Naive thymus-derived CD4-positive, alpha-beta T cell (primary cell): ENCODE measurements at places on chromosomes 6 and 20.
A peak's percentile ranks its signal among the peaks of the same experiment; 100 is the strongest.

DNA sequence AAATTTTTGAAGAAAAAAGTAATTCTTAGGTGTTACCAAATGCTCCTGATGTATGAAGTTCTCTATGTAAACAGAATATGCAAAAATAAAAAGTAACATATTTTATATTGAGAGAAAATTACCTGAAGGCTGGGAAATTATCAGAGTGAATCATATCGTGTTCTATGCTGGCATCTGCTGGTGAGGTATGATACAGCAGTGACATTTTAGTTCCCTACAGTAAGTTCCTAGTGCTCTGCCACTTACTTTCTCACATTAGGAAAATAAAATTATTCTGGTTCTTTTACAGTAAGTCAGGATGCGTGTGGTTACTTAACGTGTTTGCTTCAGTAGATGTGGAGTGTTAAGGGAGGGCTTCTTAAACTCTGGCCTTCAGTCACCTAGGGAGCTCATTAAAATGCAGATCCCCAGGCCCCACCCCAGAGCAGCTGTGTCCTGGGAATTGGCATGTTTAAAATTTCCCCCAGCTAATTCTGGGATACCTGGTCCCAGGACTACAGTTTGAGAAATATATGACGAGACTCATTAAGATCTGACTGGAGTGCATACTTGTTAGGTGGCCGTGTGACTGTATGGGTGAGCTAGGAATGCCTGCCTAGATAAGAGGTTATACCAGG, 3.2 kb downstream of the ACTR5 start:
- H3K4me3 ChIP-seq, result no peak overlapping the region
- peaks cover 13% of the 10 kb centered on the region for H3K4me1 ChIP-seq
- peak; percentile 41 for DNase-seq
- no peak overlapping the region for H3K27ac ChIP-seq

DNA sequence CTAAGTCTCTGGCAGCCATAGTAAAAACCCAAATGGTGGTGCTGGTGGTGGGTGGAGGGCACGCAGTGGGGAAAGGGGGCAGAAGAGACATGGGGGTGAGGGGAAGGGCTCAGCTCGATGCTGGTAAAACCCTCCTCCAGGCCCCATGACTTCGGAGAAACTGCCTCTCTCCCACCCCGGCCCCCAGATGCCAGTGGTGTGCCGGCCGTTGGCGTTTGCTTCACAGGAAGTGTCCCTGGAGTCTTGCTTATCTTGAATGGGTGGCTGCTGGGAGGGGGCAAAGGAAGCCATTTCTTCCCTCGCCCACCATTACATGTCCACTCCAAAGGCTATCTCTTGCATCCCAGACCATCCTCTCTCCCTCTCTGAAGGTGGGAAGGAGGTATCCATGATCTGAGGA, 25.4 kb downstream of the VEGFA start:
- H3K4me3 ChIP-seq, result no peak overlapping the region
- H3K36me3 ChIP-seq, result no peaks in the 10 kb centered on the region
- no peaks in the 10 kb centered on the region for H3K4me1 ChIP-seq
- H3K27me3 ChIP-seq, result no peaks in the 10 kb centered on the region

DNA sequence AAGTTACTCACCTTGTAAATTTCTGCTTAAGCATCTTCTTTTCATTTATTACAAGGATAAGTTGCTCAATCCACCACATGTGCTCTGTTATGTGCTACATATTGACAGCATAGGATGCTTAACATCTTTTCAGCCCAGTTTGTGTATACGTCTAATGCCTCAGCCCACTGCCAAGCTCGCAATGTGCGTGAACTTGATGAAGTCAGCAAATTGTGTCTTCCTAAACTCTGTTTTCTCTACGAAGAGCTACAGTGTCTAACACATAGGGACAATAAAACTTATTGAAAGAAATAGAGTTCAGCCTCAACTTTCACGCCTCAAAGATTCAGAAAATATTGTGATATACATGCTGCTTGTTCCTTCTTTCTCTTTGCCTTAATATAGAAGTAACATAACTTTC, 500.0 kb downstream of the TFAP2B start:
- no peak overlapping the region for H3K4me3 ChIP-seq
- no peak overlapping the region for H3K27ac ChIP-seq
- no peaks in the 10 kb centered on the region for H3K4me1 ChIP-seq
- no peaks in the 10 kb centered on the region for H3K36me3 ChIP-seq
- DNase-seq, result no peak

GRCh38 chr6:111799576-111800258, 73.5 kb downstream of the FYN start:
- H3K27ac ChIP-seq, result no peak overlapping the region
- peaks cover 14% of the 10 kb centered on the region for H3K36me3 ChIP-seq
- H3K4me1 ChIP-seq, result peaks cover 52% of the 10 kb centered on the region
- no peaks in the 10 kb centered on the region for H3K27me3 ChIP-seq
- H3K4me3 ChIP-seq, result no peak overlapping the region

DNA sequence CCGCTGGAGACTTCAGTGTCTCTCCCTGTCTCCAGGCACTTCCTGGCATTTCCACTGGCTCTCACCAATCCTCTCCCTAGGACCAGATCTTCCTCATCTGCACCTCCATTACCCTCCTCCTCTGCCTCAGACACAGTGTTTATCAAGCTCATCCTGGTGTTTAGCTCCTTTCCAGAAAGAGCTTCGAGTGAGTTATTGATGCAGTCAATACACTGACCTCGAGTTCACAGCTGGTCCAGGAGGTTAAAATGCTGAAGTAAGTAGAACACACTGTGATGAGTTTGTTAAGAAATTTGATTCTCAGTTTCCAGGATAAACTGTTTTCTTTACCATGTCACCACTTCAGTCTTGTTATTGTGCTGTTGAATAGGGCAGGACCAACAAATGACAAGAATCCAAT, 42.1 kb upstream of the ARMC2 start:
- H3K27me3 ChIP-seq, result no peaks in the 10 kb centered on the region
- no peaks in the 10 kb centered on the region for H3K36me3 ChIP-seq
- no peak overlapping the region for H3K27ac ChIP-seq
- no peaks in the 10 kb centered on the region for H3K4me1 ChIP-seq
- DNase-seq, result no peak
- H3K4me3 ChIP-seq, result no peak overlapping the region
